ENCODE measurements at places on chromosomes 3 and 15.

GRCh38 chr3:158717576-158717975, 14.7 kb downstream of the RARRES1 start:
- no peak for DNase-seq

GRCh38 chr3:43879166-43879565, 188.4 kb downstream of the ABHD5 start:
- peak; percentile 19 for DNase-seq

- DNase-seq = no peak
These were observed 57.0 kb upstream of the MCTP2 start for GRCh38 chr15:94174399-94174802.

DNA sequence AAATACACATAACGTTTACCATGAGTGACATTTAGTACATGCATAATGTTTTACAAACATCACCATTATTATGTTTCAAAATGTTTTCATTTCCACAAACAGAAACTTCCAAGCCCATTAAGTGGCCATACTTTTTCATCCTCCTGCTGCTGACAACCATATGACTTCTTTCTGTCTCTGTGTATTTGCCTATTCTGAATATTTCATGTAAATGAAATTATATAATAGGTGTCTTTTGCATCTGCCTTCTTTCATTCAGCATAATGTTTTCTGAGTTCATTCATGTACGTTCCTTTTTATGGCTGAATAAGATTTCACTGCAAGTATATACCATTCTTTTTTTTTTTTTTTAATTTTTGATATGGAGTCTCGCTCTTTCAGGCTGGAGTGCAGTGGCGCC, 209.0 kb downstream of the DOCK3 start:
- no peak for DNase-seq

GRCh38 chr3:69065318-69065964, 13.3 kb upstream of the TMF1 start:
- DNase-seq = no peak

DNA sequence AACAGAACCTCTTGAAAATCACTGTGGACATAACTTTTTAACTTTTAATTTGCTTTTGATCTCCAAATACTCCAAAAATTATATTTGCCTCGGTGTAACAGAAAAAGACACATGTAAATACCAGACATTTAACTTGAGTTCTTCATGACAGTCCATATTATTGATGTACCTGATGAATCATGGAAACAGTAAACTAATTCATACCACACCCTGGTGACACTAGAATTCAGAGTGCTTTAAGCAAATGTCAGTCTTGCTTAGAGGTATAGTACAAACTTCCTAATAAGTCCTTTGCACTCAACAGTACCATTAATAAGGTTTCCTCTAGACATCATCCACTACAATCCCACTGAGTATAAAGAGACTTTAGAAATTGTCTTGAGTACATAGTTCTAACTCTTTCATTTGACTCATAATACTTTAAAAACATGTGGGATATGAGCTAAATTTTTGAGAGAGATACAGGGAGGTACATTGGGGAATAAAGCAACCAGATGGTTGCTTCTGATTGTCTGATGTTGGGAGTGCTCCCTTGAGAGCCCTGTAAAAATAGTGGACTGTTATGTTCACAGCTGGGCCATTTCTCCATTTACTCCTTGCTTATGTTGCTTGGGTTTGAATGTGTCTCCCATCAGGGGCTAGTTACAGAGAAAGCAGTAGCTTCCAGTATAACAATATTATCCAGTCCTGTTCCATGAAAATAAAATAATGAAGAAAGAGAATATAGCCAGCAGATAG, 175.7 kb downstream of the ALCAM start:
- DNase-seq = no peak

- DNase-seq = no peak
These were observed 84.4 kb upstream of the GOLGA6B start for GRCh38 chr15:72570059-72570458.

DNA sequence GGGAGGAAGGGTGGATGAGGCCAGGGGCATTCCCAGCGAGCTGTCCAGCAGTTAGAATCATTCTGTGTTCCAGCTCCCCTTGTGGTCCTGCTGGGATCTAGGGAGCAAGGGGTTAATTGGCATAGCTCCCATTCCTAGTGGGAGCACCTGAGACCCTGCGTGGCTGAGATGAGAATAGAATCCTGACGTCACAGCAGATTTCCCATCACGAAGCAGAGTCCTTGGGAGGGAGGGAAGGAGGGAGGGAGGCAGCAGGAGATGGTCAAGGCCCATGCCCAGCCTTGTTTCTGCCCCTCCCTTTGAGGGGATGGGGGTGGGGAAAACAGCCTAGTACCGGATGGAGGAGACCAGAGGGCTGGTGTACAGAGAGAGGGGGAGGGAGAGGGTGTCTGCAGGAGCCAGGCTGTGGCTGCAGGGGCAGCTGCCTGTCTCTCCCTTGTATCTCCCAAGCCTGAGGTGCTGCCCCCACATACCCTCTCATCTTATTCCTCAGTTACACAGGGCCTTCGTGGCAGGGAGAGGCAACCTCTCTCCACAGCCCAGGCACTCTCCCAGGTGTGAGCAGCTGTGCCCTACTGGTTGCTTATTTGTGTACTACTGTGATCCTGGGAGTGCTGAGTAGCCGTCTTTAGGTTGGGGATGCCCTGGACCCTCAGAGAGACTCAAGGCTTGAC, 5.4 kb downstream of the TYRO3 start:
- peak; percentile 67 for DNase-seq
